ENCODE measurements at places on chromosomes 4 and X. TPM values are rescaled to one million over a fixed set of nuclear protein-coding genes. Genes with fewer than 3 reads are reported as not detected.

TLR10 gene
- 0.22 TPM for total RNA-seq

KIF4A gene
- total RNA-seq = 22.3 TPM

GRCh38 chr4:46594661-46595060, 204.7 kb upstream of the GABRA2 start:
- no peaks in the 10 kb centered on the region for H3K36me3 ChIP-seq
- DNase-seq = no peak
- no peaks in the 10 kb centered on the region for H3K4me1 ChIP-seq
- H3K27me3 ChIP-seq = no peaks in the 10 kb centered on the region
- H3K4me3 ChIP-seq = no peak overlapping the region
- no peak overlapping the region for H3K27ac ChIP-seq

DNA sequence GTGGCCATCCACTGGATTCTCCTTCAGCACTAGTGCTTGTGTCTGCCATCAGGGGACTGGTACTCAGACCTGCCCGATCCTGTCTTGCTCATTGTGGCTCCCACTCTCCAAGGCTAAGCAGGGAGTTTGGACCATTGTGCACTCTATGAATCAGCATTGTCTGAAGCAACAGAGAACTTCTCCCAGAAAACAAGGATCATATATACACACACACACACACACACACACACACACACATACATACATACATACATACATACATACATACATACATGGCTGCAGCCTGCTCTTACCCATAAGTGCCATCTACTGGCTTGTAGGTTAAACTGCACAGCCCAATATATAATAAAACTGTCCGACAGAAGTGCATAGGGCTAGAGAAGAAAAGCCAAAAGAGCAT, 345.3 kb upstream of the LCORL start:
- H3K27me3 ChIP-seq = peaks cover 6% of the 10 kb centered on the region
- H3K27ac ChIP-seq = no peak overlapping the region
- peak; percentile 7 for DNase-seq
- H3K4me1 ChIP-seq = no peaks in the 10 kb centered on the region
- H3K36me3 ChIP-seq = no peaks in the 10 kb centered on the region
- H3K4me3 ChIP-seq = no peak overlapping the region

UGT2B11 gene
- total RNA-seq = not detected

Data from activated CD8-positive, alpha-beta T cell treated with anti-CD3 and anti-CD28 coated beads for 36 hours (primary cell).